Endothelial cell (in vitro differentiated cells): ENCODE measurements at places on chromosomes 3 and 15. TPM values are rescaled to one million over a fixed set of nuclear protein-coding genes. Genes with fewer than 3 reads are reported as not detected.

Gene CCDC9B
- total RNA-seq = 0.92 TPM

Gene GOLGA8M
- 1.3 TPM for total RNA-seq

Gene PLA2G4D
- total RNA-seq = not detected

Gene FOXL2
- total RNA-seq = 6.8 TPM

Gene ZNF80
- not detected for total RNA-seq

Gene SCAMP5
- 132 TPM for total RNA-seq

Gene MEIS2
- total RNA-seq = 13.0 TPM
